LHCN-M2 (cell line): ENCODE measurements at places on chromosomes 5 and 9. TPM values are rescaled to one million over a fixed set of nuclear protein-coding genes. Genes with fewer than 3 reads are reported as not detected.

GRCh38 chr9:32625320-32625719, 10.1 kb downstream of the TAF1L start:
- no peak for DNase-seq

- no peak for DNase-seq
These were observed 6.6 kb downstream of the RGS14 start for GRCh38 chr5:177364159-177364962.

DNA sequence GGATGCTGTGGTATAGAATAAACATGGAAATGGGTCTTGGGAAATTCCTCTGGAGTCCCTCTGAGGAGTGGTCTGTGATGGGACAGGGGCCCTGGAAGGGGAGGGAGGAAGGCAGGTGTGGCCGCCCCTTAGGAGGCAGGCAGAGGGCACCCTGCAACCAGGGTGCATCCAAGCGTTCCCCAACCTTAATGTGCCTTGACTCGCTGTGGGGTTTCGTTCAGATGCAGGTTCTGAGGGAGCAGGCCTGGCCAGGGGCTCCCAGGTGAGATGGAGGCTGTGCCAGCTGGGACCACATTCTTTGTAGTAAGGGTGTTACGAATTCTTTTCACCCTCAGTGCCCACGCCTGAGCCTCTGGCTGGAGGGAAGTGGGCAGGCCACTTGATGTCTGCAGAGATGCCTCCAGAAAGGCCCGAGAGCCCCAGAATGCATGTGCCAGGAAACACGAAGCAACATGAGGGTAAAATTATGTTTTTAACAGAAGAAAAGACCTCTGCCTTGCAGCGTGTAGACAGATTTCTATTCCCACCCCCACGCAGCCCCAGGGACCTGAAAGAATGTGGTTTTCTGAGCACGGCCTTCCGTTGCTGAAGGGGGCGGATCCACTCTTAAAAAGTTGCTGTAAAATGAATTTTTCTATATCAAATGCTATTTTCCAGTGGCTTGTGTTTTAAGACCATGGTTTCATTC, 150.4 kb upstream of the IER5L start:
- no peak for DNase-seq

GRCh38 chr5:31029925-31030324, 163.6 kb upstream of the CDH6 start:
- no peak for DNase-seq

- no peak for DNase-seq
These were observed 253.1 kb upstream of the PANK3 start for GRCh38 chr5:168832308-168832707.

GRCh38 chr9:31612336-31613030, 772.0 kb upstream of the ACO1 start:
- peak; percentile 58 for DNase-seq

ADRA1B gene
- 0.71 and 1.1 TPM in 2 replicates for total RNA-seq

DNA sequence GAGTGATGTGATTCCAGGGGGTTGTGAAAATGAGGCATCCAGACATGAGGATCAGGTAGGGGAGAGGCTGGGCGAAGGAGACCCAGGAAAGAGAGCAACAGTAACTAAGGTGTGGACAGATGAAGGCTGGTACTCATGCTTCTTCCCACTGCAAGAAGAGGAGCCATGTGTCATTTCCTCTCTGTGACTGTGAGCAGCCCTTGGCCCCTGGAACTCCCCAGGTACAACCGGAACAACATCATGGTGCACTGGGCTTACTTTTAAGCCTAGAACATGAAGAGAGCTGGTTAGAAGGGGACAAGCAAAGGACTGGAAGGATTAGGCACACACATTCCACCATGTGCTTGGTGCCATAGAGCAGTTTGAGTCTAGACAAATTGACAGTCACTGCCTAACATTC, 10.9 kb upstream of the IL12B start:
- DNase-seq, result no peak

DMRT3 gene
- total RNA-seq, result not detected in 2 replicates

DNA sequence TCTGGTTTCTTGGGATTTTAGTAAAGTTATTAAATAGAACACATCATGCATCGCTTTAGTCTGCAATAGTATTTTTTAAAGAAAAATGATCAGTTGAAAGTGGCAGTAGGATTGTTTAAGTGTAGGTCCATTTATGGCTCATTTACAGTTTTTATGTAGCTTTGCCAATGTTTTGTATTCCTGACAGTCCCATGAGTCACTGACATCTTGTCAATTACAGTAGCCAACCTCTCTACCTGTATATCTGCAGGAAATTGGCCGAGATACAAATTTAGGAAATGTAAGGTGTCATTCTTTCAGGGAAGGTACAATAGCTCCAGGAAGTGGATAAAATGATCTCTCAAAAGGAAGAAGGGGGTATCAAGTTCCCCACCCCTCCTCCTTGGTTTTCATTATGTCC, 47.7 kb upstream of the MTAP start:
- DNase-seq, result no peak

DNA sequence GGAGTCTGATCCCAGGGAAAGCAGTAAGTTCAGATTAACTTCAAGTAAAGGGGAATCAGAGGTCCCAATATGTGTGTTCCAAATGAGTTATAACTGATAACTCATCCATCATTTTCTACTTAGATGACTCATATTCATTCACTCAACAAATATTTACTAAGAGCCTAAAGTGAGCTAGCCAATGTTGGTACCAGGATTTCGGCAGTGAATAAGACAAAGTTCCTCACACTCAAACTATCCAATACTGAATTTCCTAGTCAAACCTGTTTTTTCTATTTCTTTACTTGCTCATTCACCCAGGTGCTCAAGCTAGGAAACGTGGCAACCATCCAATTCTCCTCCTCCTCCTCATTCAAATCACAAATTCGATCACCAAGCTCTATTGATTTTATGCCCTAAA, 25.8 kb downstream of the FBXW2 start:
- DNase-seq, result no peak

COL15A1 gene
- 3.4 and 5.3 TPM in 2 replicates for total RNA-seq

DNA sequence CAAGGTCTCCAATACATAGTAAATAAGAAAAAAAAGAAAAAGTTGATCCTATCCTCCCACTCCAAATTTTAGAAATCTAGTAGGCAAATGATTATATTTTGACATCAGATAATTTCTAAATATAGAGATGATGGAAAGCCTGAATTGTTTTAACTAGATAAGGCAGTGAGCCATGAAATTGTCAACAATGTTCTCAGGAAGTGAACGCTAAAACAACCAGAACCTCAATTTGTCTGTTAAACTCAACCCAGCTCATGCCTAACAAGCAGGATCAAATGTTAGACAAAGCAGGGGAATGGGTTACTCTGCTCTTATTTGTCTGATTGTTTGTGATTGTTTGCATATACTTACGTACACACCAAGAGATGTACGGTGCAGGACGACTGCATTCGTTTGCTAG, 49.2 kb downstream of the ESM1 start:
- DNase-seq, result no peak
